ENCODE measurements at places on chromosomes 16 and 17. TPM values are rescaled to one million over a fixed set of nuclear protein-coding genes. Genes with fewer than 3 reads are reported as not detected.
A peak's percentile ranks its signal among the peaks of the same experiment; 100 is the strongest.

- no peak for DNase-seq
These were observed 34.7 kb downstream of the MYO15A start for GRCh38 chr17:18143044-18143936.

DNA sequence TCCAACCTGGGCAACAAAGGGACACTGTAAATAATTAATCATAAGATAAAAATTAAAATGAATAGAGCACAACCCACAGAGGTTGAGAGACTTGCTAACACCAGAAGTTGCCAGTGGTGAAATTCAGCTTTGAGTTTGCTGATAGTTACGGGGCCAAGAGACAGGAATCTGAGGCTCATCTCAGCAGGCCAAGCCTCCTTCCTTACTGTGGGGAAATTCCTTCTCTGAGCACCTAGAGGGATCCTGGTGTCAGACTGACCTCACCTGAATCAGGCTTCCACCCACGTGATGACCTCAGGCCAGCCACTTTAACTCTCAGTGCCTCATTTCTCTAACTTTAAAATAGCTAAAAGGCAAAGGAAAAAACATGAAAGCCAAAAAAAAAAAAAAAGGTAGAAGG lies 4.7 kb downstream of the ABAT start:
- no peak for DNase-seq

DNA sequence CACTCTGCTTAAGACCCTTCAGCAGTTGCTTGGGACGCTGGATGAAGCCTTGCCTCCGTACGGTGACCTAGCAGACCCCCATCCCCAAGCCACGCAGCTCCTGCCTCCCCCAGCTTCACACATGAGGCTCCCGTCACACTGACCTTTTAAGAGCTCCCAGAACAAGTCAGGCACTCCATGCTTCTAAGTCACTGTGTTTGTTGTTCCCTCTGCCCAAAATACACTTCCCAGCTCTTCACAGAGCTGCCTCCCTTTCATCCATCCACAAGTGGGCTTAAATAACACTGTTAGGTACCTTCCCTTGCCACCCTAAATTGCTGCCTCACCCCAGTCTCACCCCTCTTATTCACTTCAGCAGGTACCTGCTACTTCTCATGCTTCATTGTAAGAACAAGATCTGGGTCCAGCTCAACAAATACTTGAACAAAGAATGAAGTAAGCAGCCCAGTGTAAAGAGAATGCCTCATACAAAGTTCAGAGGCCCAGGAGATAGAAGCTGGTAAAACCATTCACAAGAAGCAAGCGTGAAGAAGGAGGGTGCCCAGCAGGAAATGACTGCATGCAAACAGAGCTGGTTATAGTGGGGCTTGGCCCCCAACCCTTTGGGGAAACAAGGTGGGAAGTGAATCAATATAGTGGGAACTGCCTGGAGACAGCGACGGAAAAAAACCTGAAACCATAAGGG lies 5.8 kb downstream of the ZC3H7A start:
- DNase-seq = peak; percentile 43

The MT1M gene
- total RNA-seq = 0.88 TPM

The NEK8 gene
- 5.7 TPM for total RNA-seq
